ENCODE measurements at places on chromosomes 5 and 9.

- DNase-seq: no peak
Observed at GRCh38 chr5:75306746-75307145, 30.3 kb upstream of the HMGCR start.

DNA sequence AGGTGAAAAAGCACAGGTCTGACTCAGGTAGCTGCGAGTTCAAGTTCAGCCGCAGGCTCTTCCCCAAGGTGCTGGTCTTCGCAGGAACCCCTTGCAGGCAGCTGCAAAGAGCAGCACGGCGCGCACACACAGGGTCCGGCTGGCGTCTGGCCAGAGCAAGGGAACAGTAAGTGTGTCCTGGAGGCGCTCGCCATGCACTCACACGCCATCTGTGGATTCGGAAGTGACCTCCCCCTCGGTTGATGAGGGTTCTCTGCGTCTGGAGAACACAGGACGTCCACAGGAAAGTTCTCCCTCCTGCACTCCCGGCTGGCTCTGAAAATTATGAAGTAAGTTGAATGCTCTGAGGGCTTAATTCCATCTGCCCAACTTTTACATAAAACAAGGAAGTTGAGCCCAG, 14.0 kb upstream of the EGFL7 start:
- peak; percentile 72 for DNase-seq

DNA sequence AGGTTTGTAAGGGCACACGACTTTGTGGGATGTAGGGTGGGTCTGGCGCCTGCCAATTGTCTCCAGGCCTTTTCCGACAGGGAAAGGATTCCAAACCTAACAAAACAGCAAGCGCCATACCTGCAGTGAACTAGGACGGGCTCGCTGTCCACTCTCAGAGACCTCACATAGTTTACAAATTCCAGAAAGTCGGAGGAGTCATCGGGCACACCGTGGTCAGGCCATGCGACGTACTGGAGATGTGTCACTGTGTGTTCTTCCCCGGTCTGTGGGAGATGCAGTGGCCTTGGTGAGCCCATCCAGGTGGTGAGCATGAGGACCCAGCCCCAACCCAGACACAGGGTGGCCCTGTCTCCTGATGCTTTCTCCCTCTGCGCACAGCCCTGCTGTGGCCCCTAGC, 61.3 kb upstream of the EPB41L4B start:
- DNase-seq: no peak

DNA sequence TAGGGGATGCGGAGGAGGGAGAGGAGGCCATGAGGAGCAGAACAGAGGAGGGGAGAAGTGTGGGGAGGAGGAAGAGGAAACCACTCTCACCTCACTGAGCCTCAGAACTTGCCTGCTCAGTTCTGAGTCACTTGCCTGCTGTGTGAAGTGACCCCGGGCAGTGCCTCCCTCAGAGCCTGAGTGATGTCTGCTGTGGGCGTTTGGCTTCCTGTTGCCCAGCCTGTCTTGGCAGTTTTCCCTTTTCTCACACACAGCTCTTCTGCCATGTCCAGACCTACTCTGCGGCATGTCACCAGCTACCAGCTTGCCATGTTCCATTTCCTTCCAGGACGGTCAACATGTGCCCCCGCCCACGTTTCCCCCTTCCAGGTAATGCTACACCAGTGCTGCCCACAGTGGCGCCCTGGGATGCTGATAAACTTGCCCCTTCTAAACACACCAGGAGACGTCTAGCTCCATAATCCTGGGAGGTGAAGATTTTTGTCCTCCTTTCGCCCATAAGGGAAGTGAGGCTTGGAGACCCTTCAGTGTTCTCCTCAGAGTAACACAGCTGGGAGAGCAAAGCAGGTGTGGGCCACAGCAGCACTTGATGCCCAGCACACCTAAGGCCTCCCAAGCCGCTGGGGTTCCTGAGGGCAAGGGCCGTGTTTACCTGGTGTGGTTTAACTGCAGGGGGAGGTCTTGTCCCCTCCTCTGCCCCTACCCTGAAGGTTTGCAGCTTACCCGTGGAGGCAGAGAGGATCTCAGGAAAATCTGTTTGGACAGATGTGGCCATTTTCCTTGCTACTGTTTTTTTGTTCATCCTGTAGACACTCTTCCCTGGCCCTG, 63.8 kb upstream of the RNF130 start:
- peak; percentile 6 for DNase-seq

DNA sequence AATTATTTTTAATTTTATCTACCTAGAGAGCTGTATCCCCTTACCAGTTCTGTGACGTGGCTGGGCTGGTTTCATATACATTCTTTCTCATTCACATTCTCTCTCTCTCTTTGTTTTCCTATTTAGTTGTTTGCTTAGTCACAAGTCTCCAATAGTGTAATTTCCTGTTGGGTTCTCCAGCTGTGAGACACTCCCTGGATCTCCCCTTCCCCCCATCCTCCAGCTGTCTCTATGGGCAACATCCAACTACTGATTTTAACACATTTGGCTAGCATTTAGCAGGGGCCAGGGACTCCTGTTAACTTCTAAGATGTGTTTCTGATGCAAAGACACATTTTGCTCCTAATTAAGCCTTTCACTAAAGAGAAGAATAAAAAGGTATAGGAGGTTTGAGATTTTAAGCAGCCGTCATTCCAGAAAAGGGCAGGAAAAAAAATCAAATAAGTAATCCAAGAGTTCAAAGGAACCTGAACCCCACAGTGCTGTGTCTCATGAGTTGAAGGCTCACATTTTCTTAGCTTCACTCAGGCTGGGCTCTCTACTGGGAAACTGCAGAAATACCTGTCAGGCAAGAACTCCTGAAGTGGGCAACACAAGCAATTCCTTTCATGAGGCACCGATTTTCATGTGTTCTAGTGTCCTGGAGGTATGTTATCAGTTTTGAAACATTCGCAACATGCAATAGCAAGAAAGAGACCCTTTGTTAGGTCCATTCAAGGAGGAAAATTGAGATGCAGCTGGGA, 198.7 kb upstream of the C9orf72 start:
- DNase-seq: no peak

GRCh38 chr9:33202018-33202417, 34.9 kb upstream of the B4GALT1 start:
- no peak for DNase-seq
